Peyer's patch (tissue), 4 donors: ENCODE measurements at places on chromosomes 4 and X. TPM values are rescaled to one million over a fixed set of nuclear protein-coding genes. Genes with fewer than 3 reads are reported as not detected.
A peak's percentile ranks its signal among the peaks of the same experiment; 100 is the strongest.

DNA sequence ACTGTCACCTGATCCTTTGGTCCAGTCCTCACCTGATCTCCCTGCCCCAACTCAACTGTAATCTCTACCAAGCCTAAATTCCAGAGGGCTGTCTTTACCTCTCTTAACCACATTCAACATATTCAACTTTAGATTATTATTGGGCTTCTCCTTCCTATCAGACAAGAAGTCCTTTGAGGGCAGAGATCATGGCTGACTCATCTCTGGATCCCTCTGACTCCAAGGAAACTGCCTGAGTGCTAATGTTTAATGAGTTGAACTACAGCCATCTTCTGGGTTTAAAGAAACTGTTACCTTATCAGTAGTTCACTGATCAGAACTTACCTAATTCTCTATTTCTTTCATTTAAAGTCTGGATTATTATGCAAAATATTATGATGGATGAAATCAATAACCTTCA lies 135.7 kb downstream of the GPC3 start:
- no peak overlapping the region for H3K27ac ChIP-seq
- H3K4me1 ChIP-seq = no peaks in the 10 kb centered on the region
- no peak for DNase-seq
- no peaks in the 10 kb centered on the region for H3K27me3 ChIP-seq

DNA sequence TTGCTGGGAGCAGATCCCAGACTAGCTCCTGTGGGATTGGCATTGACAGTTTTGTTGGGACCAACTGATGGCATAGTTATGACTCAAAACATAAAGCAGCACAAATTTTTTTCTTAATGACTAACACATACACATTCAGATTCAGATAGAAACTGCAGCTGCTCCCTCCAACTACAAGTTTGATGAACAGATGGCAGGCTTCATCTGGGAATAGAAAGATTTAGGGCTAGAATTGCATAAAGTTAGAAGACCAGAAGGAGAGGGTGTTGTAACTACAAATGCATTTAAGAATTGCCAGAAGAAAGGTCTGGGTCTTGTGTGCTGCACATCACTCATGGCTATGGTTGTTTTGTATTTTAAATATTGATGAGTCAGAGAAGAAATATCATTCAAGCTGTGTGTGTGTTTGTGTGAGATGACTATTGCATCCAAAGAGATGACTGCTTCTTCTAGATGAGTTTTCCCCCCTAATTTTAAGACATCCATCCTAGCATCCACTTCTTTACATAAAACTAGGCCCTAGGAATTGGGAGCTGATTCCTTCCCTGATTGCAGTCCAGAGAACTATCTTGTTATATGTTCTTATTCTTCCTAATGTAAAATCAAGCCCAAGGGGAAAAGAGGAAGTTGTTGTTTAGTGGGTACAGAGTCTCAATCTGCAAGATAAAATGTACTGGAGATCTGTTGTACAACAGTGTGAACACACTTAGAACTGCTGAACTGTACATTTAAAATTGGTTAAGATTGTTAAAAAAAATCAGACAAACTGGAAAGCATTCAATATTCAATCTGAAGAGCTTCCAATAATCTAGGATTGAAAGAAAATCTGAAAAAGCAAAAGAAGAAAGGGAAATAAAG lies 175.1 kb downstream of the PARM1 start:
- H3K27ac ChIP-seq = no peak overlapping the region
- H3K4me3 ChIP-seq = no peak overlapping the region
- no peaks in the 10 kb centered on the region for H3K4me1 ChIP-seq
- H3K36me3 ChIP-seq = no peaks in the 10 kb centered on the region
- DNase-seq = no peak

GRCh38 chr4:46649390-46649789 lies 259.5 kb upstream of the GABRA2 start:
- H3K27me3 ChIP-seq = no peaks in the 10 kb centered on the region
- no peak overlapping the region for H3K4me3 ChIP-seq
- no peaks in the 10 kb centered on the region for H3K4me1 ChIP-seq

GRCh38 chr4:44671636-44672035 lies 6.6 kb upstream of the GUF1 start:
- H3K4me1 ChIP-seq = no peaks in the 10 kb centered on the region
- H3K4me3 ChIP-seq = no peak overlapping the region
- H3K27ac ChIP-seq = no peak overlapping the region

DNA sequence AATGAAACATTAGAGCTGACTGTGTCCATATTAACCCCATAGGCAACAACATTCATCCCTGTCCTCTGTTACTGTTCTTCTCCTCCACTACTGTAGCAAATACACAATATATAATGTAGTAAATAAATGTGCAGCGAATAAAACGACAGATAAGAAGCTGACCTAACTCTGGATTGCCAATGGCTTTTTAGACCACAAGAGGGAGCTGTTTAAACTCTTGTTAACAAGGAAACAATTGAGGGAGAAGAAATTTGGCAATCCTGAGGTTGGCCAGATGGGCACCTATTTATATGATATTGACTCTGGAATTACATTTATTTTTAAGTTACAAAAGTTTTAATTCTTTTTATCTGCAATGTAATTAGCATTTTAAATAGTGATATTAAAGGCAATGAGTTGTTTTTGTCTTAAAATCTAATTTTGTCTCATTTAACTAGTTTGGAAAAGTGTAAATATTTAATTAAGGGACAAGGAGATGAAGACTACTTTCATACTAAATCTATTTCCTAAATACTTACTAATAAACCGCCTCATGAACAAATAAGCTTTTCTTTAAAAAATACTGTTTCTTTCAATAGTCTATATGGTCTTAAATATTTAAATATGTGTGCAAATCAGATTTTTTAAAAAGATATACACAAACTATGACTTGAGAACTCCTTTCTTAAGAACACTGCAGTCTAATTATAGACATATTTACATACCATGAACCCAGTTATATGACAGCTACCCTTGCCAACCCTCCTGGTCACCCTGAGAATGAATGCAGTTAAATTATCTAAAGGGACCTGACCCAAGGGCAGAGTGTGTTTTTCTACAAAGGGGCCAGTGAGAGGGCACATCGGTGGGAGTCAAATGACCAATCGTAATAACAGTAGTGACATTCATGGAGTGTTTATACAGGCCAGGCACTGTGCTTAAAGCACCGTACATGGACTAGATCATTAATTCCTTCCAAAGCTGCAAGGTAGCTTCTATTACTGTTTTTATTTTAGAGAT lies 52.9 kb upstream of the HPF1 start:
- no peaks in the 10 kb centered on the region for H3K36me3 ChIP-seq
- no peak overlapping the region for H3K4me3 ChIP-seq
- H3K4me1 ChIP-seq = no peaks in the 10 kb centered on the region
- H3K27me3 ChIP-seq = no peaks in the 10 kb centered on the region
- no peak overlapping the region for H3K27ac ChIP-seq
- DNase-seq = no peak

DNA sequence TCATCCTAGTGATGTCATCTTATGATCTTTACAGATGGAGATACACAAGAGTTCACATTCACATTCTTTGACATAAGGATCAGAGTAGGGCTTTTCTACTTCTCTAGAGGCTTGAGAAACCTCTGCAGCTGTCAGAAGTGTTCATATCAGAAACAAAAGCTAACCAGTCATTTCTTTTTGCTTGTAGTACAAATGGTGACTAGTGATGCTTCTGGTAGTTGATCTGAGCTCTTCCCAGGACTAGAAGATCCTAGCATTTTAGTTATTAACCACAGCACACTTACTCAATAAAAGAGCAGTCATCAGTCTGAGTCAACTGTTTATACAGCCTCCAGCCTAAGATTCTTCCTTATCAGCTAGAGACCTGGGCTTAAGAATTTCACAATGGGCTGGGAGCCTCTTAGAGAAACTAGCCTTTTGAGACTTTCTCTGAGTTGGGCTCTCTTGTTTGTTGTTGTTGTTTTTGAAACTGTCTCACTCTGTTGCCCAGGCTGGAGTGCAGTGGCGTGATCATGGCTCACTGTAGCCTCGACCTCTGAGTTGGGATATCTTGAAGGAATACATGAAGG lies 84.1 kb downstream of the TMEM164 start:
- peak overlapping the region; percentile 50 for H3K27ac ChIP-seq
- DNase-seq = no peak
- no peaks in the 10 kb centered on the region for H3K27me3 ChIP-seq

- no peak overlapping the region for H3K27ac ChIP-seq
- H3K36me3 ChIP-seq = no peaks in the 10 kb centered on the region
- H3K27me3 ChIP-seq = no peaks in the 10 kb centered on the region
- H3K4me3 ChIP-seq = no peak overlapping the region
These were observed 180.2 kb downstream of the RBM46 start for GRCh38 chr4:154961263-154961662.

- H3K36me3 ChIP-seq = no peaks in the 10 kb centered on the region
- H3K27ac ChIP-seq = peak overlapping the region; percentile 68
- no peaks in the 10 kb centered on the region for H3K27me3 ChIP-seq
- H3K4me1 ChIP-seq = no peaks in the 10 kb centered on the region
These were observed 61.9 kb upstream of the LAS1L start for GRCh38 chrX:65596270-65597034.

DNA sequence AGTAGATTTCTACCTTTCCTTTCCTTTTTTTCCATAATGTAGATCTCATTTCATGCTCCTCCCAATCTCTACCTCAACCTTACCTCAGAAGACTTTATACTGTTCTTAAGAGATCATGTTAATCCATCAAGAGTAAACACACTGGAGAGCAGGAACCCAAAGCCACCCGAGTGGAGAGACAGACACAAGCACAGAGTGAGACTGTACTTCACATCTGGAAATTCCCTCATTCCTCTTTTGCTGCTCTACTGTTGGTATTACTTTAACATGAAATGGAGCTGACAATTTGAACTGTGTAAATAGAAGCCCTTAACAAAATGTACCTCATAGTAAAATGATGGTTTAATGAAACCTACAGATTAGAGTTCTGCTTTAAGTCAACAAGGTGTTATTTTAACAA lies 105.7 kb upstream of the RASGEF1B start:
- H3K4me1 ChIP-seq = no peaks in the 10 kb centered on the region
- no peaks in the 10 kb centered on the region for H3K36me3 ChIP-seq
- H3K27me3 ChIP-seq = no peaks in the 10 kb centered on the region
- no peak for DNase-seq
- H3K27ac ChIP-seq = no peak overlapping the region
- H3K4me3 ChIP-seq = no peak overlapping the region

GRCh38 chrX:16825264-16826035 lies 39.2 kb downstream of the TXLNG start:
- no peaks in the 10 kb centered on the region for H3K27me3 ChIP-seq
- no peaks in the 10 kb centered on the region for H3K4me1 ChIP-seq
- DNase-seq = no peak
- H3K4me3 ChIP-seq = no peak overlapping the region
- H3K36me3 ChIP-seq = peaks cover 3% of the 10 kb centered on the region

The SORCS2 gene
- 1.1 TPM for total RNA-seq

The FGD1 gene
- 4.4 TPM for total RNA-seq

The FATE1 gene
- total RNA-seq = not detected

The FAM241A gene
- total RNA-seq = 1.7 TPM

The GDI1 gene
- total RNA-seq = 65.2 TPM

The GSX2 gene
- total RNA-seq = not detected
